ENCODE measurements at places on chromosomes 13 and 19.

GRCh38 chr19:2358548-2359173, 1.4 kb upstream of the TMPRSS9 start:
- no peak for DNase-seq

- DNase-seq = no peak
Measured at GRCh38 chr13:71625694-71626093, 241.3 kb downstream of the DACH1 start.

DNA sequence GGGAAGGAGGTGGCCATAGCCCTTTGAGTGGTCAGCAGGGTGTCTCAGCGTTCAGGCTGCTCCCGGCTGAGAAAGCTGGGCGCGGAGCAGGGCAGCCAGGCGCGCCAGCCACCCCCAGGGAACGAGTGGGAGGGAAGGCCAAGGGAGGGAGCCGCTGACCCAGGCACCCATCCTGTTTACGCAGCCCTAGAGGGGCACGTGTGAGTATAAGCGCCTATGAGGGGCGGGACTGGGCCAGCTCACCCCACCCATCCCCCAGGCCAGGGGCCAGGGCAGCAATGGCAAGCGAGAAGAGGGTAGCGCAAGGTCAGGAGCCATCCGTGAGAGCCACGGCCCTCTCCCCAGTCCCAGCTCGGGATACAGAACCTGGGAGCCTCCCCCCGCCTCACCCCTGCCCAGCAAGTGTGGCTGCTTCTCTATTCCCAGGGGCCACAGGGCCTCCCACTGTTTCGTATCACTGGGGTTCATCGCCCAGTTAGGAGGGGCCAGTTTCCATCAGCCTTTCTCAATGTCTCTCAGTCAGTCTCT, 897 bp upstream of the DMKN start:
- DNase-seq = no peak

DNA sequence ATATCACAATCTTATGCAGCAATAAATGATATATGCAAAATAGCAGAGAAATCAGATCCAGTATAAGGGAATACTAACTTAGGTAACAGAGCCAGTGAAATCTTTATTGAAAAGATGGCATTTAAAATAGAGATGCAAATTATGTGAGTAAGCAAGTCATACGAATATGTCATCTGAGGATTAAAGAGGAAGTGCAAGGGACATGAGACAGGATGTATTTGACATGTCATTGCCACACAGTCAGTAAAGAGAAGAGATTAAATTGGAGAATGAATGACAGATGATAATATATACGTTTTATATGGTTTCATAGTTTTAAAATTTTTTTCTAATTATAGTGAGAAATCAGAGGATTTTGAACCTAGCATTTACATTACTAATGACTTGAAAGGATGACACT, 426.4 kb downstream of the SLITRK5 start:
- no peak for DNase-seq

DNA sequence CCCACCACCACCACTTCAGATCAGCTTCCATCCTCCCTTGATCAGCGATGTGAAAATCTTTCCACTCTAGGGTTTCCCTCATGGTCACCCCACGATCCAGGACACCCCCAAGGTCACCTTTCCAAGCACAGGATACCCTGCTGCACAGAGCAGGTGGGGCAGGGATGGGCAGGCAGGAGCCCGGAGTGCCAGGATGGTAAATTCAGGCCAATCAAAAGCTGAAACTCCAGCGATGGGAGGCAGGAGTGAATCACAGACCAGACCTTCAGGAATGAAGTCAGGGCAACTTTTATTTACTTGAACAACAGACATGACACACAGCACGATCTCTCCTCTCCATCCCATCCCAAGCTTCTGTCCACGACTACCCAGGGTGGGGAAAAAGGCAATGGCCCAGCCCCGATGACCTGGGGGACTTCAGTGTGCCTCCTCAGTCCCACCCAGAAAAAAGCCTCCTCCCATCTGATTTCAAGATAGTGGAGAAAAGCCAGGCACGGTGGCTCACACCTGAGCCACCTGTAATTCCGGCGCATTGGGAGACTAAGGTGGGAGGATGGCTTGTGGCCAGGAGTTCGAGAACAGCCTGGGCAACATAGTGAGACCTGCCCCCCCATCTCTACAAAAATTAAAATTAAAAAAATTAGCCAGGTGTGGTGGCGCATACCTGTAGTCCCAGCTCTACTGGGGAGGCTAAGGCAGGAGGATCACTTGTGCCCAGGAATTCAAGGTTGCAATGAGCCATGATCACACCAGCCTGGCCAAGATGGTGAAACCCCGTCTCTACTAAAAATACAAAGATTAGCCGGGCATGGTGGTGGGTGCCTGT, 39.2 kb downstream of the ZSWIM4 start:
- DNase-seq = no peak

DNA sequence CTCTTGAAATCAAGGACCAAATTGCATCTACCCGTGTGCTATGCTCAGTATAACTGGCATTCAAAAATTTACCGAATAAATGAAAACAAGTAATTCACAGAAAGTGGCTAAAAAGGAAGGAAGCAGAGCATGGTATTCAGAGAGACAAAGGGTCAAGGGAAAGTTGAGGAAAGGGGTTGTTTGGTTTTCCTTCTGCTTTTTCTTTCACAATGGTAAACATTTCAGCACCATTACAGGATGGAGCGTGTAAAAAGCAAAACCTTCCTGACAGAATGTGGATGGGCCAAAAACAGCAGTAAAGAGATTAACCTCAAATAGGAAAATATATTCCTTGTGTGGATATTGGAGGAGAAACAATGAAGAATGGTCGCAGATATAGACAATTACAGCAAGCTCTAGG, 14.8 kb downstream of the DIAPH3 start:
- DNase-seq = no peak

GRCh38 chr19:20039203-20039723, at the start of gene ZNF682:
Gene ZNF682 (minus strand): TSS chr19:20039505. CDS start chr19:20039345, 160 bp downstream.
- DNase-seq = peak; percentile 89

GRCh38 chr19:31160336-31160926, 188.8 kb downstream of the TSHZ3 start:
- DNase-seq = no peak

- DNase-seq = no peak
Measured at GRCh38 chr13:113639616-113640262, 18.3 kb downstream of the ATP4B start.

GRCh38 chr19:43594710-43595604, 977 bp downstream of the IRGQ start:
- DNase-seq = peak; percentile 31

- DNase-seq = no peak
Measured at GRCh38 chr13:30466358-30466714, 600 bp upstream of the HMGB1 start.

GRCh38 chr13:43360171-43360570, 336.8 kb downstream of the DNAJC15 start:
- DNase-seq = no peak

GRCh38 chr13:63909726-63910375, 2494.2 kb upstream of the PCDH20 start:
- DNase-seq = no peak

- no peak for DNase-seq
Measured at GRCh38 chr19:18671303-18672043, 12.0 kb upstream of the CRTC1 start.

DNA sequence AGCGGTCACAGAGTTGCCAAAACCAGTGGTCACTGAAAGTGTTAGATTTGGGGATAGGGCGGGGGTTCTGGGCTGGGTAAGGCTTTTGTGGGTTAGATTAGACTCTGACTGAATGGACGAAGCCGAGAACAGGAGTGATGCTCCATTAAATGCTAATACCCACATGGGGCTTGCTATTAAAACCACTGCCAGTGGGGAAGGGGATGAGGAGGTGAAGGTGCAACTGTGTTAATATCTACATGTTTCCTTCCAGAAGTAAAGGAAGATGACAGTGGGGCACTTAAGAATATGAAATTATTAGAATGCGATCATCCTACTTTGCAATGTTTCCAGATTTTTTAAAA, 573 bp upstream of the ZNF614 start:
- no peak for DNase-seq

- no peak for DNase-seq
Measured at GRCh38 chr19:29287061-29287460, 74.1 kb upstream of the UQCRFS1 start.

- no peak for DNase-seq
Measured at GRCh38 chr13:58434943-58435342, 803.4 kb downstream of the PCDH17 start.

Measured in activated CD4-positive, CD25-positive, alpha-beta regulatory T cell treated with anti-CD3 and anti-CD28 coated beads, Interleukin-2, amount 50 U/mL, for 16 hours (primary cell).